ENCODE measurements at places on chromosomes 16 and 17. TPM values are rescaled to one million over a fixed set of nuclear protein-coding genes. Genes with fewer than 3 reads are reported as not detected.

Gene SRL
- 0.57 TPM for total RNA-seq

Gene PIPOX
- 3.7 TPM for total RNA-seq

Gene TMEM114
- not detected for total RNA-seq

Gene C17orf78
- not detected for total RNA-seq

Gene FAM20A
- total RNA-seq, result 0.78 TPM

Gene KRTAP2-3
- total RNA-seq, result not detected

DNA sequence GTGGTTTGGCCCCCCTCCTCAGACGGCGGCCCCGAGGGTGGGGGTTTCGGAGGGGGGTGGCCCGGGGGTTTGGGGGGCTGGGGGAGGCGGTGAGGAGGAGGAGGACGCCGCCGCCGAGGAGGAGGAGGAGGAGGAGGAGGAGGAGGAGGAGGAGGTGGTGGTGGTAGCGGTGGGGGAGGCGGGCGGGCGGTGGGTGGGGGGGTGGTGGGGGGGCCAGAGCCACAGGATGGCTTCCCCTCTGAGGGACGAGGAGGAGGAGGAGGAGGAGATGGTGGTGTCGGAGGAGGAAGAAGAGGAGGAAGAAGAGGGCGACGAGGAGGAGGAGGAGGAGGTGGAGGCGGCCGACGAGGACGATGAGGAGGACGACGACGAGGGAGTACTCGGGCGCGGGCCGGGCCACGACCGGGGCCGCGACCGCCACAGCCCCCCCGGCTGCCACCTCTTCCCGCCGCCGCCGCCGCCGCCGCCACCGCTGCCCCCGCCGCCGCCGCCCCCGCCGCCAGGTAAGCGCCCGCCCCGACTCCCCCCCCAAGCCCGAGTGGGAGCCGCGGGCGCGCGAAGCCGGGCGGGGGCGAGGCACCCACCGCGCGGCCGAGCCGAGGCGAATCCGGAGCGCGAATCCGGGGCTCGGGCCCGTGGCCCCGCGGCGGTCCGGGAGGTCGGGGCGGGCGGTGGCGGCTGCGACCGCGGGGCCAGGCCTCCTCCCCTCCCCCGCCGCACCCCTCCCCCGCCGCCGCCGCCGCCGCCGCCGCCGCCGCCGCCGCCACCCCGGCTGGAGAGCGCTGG lies 3.8 kb upstream of the CHD3 start:
- DNase-seq, result peak; percentile 66
- H3K4me1 ChIP-seq, result peaks cover 67% of the 10 kb centered on the region
- peak overlapping the region; percentile 92 for H3K4me3 ChIP-seq
- H3K27me3 ChIP-seq, result no peaks in the 10 kb centered on the region
- H3K27ac ChIP-seq, result peak overlapping the region; percentile 91

DNA sequence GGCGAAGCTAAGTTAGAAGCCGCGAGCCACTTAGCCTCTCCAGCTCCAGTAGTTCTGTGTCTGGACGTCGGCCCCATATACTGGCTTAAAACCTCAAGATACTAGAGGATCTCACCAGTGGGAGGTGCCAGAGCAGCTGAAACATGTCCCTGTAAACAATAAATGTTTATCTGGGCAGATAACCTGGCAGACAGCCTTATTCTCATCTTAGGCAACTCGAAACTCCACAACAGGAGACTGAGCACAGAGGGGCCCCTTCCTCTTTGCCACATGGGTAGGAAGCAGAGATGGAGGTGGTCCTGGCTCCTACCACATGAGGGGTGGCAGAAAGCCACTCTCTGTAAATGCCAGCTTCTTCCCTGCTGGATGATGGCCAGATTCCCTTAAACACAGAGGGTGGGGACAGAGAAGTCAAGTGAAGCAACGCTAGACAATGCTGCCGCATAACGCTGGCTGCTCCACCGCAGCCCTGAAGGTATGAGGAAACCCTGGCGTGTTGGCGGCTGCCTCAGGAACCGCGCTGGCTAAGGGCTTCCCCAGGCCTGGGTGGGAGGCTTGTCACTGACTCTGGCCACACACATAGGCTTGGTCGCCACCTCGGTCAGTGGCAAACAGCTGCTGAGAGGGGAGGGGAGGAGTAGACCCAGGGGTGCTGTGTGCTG lies 67.9 kb downstream of the HIC1 start:
- peak overlapping the region; percentile 79 for H3K27ac ChIP-seq
- H3K4me3 ChIP-seq, result peak overlapping the region; percentile 2
- peaks cover 36% of the 10 kb centered on the region for H3K4me1 ChIP-seq
- peak; percentile 86 for DNase-seq
- no peaks in the 10 kb centered on the region for H3K27me3 ChIP-seq

DNA sequence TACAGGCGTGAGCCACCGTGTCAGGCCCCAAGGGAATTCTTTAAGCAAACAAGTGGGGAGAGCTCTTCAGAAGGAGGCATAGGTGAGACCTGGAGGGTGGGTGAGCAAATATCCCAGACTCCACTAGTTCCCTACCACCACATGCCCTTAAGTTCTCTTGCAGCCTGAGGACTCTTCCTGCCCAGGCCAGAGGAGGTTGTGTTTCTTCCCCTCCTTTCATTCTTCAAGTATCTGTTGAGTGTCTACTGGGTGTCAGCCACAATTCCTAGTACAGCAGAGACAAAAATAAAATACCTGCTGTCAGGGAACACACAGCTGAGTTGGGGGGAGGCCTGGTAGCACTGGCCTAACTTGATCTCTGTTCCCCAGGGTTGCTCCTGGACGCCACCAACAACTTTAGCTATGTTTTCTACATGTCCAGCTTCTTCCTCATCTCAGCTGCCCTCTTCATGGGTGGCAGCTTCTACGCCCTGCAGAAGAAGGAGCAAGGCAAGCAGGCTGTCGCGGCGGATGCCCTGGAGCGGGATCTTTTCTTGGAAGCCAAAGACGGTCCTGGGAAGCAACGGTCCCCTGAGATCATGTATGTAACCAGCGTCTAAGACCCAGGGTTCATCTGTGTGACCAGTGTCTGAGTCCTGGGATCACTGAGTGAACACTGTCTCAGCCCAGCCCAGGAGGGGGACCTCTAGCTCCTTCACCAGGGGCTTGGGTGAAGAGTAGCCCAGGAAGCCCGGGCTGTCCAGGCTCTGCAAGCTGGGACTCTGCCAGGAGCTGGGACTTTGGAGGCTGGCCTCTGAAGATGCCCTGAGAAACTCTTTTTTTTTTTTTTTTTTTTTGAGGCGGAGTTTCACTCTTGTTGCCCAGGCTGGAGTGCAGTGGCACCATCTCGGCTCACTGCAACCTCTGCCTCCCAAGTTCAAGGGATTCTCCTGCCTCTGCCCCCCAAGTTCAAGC lies 5.9 kb upstream of the ARMC7 start:
- H3K4me3 ChIP-seq, result no peak overlapping the region
- H3K36me3 ChIP-seq, result peaks cover 25% of the 10 kb centered on the region
- no peak overlapping the region for H3K27ac ChIP-seq

- H3K4me3 ChIP-seq, result no peak overlapping the region
- no peaks in the 10 kb centered on the region for H3K36me3 ChIP-seq
- DNase-seq, result no peak
Measured at GRCh38 chr16:30016555-30017276, 5.9 kb upstream of the DOC2A start.

GRCh38 chr17:77036841-77037381 lies 103.9 kb upstream of the SEC14L1 start:
- no peak overlapping the region for H3K4me3 ChIP-seq
- H3K36me3 ChIP-seq, result no peaks in the 10 kb centered on the region
- no peak for DNase-seq
- H3K4me1 ChIP-seq, result no peaks in the 10 kb centered on the region
- H3K27me3 ChIP-seq, result peaks cover 61% of the 10 kb centered on the region
